Neural crest cell (in vitro differentiated cells): ENCODE measurements at places on chromosomes 11 and 22. TPM values are rescaled to one million over a fixed set of nuclear protein-coding genes. Genes with fewer than 3 reads are reported as not detected.

Gene ACRV1
- 0.73 and 1.2 TPM in 2 replicates for total RNA-seq

Gene PTS
- 39.7 and 40.1 TPM in 2 replicates for total RNA-seq

Gene MFNG
- 3.2 and 4.7 TPM in 2 replicates for total RNA-seq

Gene C11orf97
- total RNA-seq, result not detected in 2 replicates

Gene MRPL49
- 50.3 and 59.3 TPM in 2 replicates for total RNA-seq

Gene SMIM38
- total RNA-seq, result 1.1 and 1.4 TPM in 2 replicates

DNA sequence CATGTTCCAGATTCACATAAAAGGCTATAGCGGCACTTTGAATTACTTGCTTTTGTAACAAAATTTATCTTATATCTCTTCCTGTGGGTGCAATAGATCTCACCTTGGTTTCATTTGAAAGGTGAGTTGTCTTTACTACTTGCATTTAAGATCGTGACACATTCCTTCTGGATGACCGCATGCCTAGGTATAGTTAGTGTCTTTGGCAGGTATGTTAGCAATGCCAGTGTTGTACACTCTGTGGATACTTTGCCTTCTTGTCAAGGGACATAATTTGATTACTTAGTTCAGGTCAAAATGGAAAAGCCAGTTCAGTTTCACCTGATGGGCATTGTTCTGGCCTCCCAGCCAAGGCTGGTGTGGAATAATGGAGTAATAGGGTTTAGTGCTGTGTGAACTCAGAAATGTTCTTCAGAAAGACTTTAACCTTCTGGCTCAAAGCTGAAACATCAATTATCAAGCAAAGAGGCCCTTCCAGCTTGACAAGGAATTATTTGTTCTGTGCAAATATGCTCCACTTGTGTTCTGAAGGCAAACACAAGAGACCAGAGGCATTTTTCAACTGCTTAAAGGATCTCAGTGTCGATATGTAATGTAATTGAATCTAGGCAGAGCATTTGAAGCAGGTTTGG lies 64.6 kb downstream of the AMOTL1 start:
- no peak overlapping the region for H3K27ac ChIP-seq
- no peak overlapping the region for H3K4me3 ChIP-seq

GRCh38 chr11:46380340-46381047 lies 975 bp upstream of the MDK start:
- H3K4me3 ChIP-seq, result peak overlapping the region; percentile 91
- peaks cover 11% of the 10 kb centered on the region for H3K27me3 ChIP-seq
- H3K27ac ChIP-seq, result peak overlapping the region; percentile 96
- peaks cover 24% of the 10 kb centered on the region for H3K4me1 ChIP-seq
- DNase-seq, result peak; percentile 70
- peaks cover 2% of the 10 kb centered on the region for H3K36me3 ChIP-seq

- no peak for DNase-seq
- H3K27me3 ChIP-seq, result no peaks in the 10 kb centered on the region
Measured at GRCh38 chr22:35998748-35999147, 29.9 kb downstream of the RBFOX2 start.

GRCh38 chr11:68467201-68467834 lies 6.8 kb downstream of the PPP6R3 start:
- DNase-seq, result no peak
- H3K36me3 ChIP-seq, result peaks cover 17% of the 10 kb centered on the region
- no peak overlapping the region for H3K27ac ChIP-seq
- H3K27me3 ChIP-seq, result no peaks in the 10 kb centered on the region
- H3K4me3 ChIP-seq, result peak overlapping the region; percentile 18
- H3K4me1 ChIP-seq, result peaks cover 72% of the 10 kb centered on the region

- no peak overlapping the region for H3K4me3 ChIP-seq
- no peaks in the 10 kb centered on the region for H3K36me3 ChIP-seq
- no peaks in the 10 kb centered on the region for H3K27me3 ChIP-seq
- DNase-seq, result no peak
- H3K4me1 ChIP-seq, result no peaks in the 10 kb centered on the region
Measured at GRCh38 chr11:21635394-21636145, 557.3 kb upstream of the ANO5 start.

DNA sequence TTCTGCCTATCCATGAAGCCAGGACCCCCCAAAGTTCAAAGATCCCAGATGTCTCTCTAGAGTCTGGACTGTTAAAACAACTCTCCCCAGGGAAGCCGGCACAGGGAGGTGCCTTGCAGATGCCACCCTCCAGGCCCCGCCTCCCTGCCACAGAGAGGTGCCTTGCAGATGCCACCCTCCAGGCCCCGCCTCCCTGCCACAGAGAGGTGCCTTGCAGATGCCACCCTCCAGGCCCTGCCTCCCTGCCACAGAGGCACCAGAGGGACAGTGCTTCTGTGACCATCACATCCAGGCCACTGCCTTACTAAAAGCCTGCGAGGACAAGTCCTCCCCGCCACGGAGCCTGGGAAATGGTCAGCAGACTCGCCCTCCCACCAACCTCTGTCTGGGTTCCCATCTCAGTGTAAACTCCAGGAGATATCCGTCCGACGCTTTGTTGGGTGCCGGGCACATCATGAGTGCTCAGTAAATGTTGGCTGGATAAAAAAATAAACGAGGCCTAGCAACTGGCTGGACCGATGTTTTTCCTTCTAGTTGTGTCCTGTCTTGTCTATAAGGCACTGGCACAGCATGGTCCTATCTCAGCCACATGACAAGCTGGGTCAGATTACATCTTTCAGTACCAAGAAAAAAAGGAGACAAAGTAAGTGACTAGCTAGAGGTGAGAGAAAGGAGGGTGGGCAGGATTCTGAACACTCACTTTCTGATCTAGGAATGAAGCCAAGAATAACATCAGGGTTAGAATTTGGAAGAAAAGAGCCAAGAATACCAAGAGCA lies 91.2 kb upstream of the CSNK2A3 start:
- H3K27ac ChIP-seq, result no peak overlapping the region
- no peaks in the 10 kb centered on the region for H3K4me1 ChIP-seq
- H3K27me3 ChIP-seq, result no peaks in the 10 kb centered on the region
- H3K36me3 ChIP-seq, result no peaks in the 10 kb centered on the region

DNA sequence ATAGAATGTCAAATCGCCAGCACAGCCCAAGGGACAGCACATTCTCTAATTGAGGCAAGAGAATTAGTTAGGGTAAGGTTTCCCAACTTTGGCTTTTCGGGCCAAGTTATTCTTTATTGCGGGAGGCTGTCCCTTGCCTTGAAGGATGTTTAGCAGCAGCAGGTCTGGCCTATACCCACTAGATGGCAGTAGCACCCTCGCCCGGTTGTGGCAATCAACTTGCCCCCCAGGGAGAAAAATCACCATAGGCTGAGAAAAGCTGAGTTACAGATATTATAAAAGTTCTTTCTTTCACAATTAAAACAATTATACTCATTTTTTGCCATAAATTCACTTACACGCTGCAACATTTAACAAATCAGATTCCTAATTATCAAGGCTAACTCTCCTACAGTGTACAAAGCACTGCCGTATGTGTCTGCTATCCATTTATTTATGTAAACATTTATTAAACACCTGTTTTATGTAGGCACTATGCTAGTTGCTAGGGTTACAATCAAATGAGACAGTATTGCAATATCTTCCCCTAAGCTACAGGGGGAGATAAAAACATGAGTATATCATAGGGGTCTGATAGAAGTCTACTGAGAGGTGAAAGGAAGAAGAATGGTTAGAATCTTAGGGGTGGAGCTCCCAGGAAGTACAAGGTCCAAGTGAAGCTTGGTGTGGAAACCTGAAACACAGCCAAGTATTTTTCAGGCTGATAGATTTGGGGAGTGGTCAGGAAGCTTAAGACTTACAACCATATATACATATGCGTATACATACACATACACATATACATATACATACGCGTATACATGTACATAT lies 452.3 kb downstream of the RAB38 start:
- H3K4me3 ChIP-seq, result no peak overlapping the region
- H3K36me3 ChIP-seq, result no peaks in the 10 kb centered on the region
- no peak for DNase-seq

GRCh38 chr11:93827363-93827762 lies 23.1 kb downstream of the VSTM5 start:
- no peak for DNase-seq
- no peaks in the 10 kb centered on the region for H3K27me3 ChIP-seq

DNA sequence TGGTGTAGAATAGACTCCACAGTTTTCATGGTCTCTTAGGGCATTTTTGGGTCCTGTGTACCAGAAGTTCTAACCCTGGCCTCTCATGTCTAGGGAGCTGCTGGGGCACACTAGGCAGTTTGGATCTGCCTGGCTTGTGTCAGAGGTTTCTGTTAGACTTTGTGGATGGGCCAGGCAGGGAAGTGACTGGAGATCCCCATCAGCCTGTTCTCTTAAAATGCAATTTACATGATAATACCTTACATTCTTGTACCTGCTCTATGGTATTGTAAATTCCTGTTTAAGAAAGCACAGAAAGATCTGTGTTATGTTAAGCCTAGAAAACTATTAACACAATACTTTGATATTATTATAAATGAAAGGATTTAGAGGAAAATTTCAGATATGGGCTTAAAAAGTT lies 104.0 kb downstream of the ARHGAP42 start:
- peaks cover 29% of the 10 kb centered on the region for H3K4me1 ChIP-seq
- no peak for DNase-seq
- H3K4me3 ChIP-seq, result no peak overlapping the region
- no peaks in the 10 kb centered on the region for H3K27me3 ChIP-seq

GRCh38 chr11:8093931-8094575 lies 13.0 kb downstream of the TUB start:
- H3K4me3 ChIP-seq, result no peak overlapping the region
- no peaks in the 10 kb centered on the region for H3K27me3 ChIP-seq
- H3K36me3 ChIP-seq, result peaks cover 2% of the 10 kb centered on the region
- no peak for DNase-seq
- H3K4me1 ChIP-seq, result peaks cover 5% of the 10 kb centered on the region

DNA sequence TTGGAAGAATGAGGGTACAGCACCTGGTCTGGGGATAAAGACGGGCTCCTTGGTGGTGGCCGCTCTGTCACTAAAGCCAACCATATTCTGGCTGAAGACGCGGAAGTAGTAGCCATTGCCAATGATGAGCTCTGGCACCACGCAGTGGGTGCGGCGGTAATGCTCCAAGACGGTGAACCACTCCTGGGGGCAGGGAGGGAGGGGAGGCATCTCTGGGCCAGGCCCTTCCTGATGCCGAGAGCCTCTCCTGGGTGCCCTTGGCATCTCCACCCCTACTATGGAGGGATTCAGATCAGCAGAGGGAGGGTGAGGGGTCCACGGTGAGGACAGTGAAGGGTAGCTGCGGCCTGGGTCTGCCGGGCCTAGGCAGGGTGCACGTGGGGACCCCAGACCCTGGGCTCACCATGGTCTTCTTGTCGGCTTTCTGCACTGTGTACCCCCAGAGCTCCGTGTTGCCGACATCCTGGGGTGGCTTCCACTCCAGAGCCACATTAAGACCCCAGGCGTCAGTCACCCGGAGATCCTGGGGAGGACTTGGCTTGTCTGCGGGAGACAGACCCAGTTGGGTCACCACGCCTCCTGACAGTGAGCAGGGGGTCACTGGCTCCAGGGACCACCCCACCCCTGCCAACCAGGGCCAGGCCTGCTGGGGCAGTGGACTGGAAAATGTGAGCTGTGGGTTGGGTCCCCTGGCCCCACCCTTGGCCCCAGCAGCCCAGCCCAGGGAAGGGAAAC lies 19.5 kb downstream of the MYBPC3 start:
- no peaks in the 10 kb centered on the region for H3K36me3 ChIP-seq
- DNase-seq, result no peak
- H3K27ac ChIP-seq, result no peak overlapping the region
- no peak overlapping the region for H3K4me3 ChIP-seq

GRCh38 chr11:2995031-2995561 lies 3.0 kb upstream of the NAP1L4 start:
- no peak overlapping the region for H3K27ac ChIP-seq
- DNase-seq, result no peak
- H3K27me3 ChIP-seq, result no peaks in the 10 kb centered on the region
- H3K4me3 ChIP-seq, result peak overlapping the region; percentile 51

DNA sequence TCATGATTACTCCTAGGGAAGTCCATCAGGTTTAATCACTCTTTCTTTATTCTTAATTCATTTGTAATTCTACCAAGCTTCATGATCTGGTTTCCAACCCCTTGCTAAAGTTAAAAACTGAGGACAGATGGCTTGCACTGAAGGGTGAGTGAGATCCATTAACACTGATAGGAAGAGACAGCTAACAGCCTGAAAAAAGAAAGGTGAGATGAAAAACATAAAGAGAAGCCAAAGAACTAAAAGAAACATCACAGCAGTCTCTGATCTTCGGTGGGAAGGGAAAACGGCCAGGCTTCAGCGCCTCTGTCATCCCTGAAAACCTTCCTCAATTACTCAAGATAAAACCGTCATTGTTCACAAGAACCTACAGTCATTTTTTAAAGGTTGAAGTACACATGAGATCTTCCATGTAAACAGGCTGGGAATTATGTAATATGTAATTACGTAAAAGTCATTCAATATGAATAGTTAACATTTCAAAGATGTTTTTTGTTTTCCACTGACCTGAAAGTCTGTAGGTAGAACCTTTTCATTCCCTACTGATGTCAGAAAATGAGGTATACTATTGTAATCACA lies 41.3 kb downstream of the VSIG10L2 start:
- no peak overlapping the region for H3K4me3 ChIP-seq
- no peaks in the 10 kb centered on the region for H3K36me3 ChIP-seq
- DNase-seq, result no peak
- no peak overlapping the region for H3K27ac ChIP-seq
- no peaks in the 10 kb centered on the region for H3K27me3 ChIP-seq

GRCh38 chr22:48083502-48083901 lies 1321.1 kb downstream of the TBC1D22A start:
- no peaks in the 10 kb centered on the region for H3K36me3 ChIP-seq
- H3K27me3 ChIP-seq, result no peaks in the 10 kb centered on the region
- H3K27ac ChIP-seq, result no peak overlapping the region

- no peak for DNase-seq
- H3K36me3 ChIP-seq, result no peaks in the 10 kb centered on the region
- no peaks in the 10 kb centered on the region for H3K27me3 ChIP-seq
- H3K27ac ChIP-seq, result no peak overlapping the region
Measured at GRCh38 chr22:30777587-30777986, 82.9 kb downstream of the OSBP2 start.

- no peaks in the 10 kb centered on the region for H3K4me1 ChIP-seq
- H3K27me3 ChIP-seq, result no peaks in the 10 kb centered on the region
Measured at GRCh38 chr11:33557201-33557600, 143.4 kb downstream of the C11orf91 start.
